ENCODE measurements at places on chromosomes 7 and 10.

- no peak for DNase-seq
These were observed 187.6 kb downstream of the CFTR start for GRCh38 chr7:117667456-117667855.

DNA sequence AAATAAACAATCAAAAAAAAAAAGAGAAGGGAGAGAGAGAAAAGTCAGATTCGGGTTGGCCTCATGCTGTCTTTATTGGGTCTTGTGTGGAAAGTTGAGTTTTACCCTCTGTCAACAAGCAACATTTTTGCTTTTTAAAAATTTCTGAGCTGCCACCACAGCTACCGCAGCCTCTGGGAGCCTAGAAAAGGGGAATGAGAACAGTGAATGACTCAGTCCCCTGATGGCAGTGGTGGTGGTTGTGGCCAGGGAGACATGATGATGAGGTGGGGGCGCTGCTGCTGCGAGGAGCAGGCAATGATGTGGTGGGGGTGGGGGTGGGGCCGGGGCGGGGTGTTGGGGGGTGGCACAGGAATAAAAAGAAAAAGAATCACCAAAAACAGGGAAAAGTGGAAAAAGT is 20.0 kb upstream of the CREB3L2 start:
- DNase-seq, result no peak

- no peak for DNase-seq
These were observed 18.8 kb upstream of the FAM170B start for GRCh38 chr10:49152663-49153062.

GRCh38 chr7:111092406-111093236 is 1.7 kb downstream of the LRRN3 start:
- no peak for DNase-seq

GRCh38 chr7:140767418-140767817 is 70.9 kb downstream of the NDUFB2 start:
- no peak for DNase-seq

- DNase-seq, result no peak
These were observed 22.6 kb upstream of the CNPY1 start for GRCh38 chr7:155568842-155569494.

DNA sequence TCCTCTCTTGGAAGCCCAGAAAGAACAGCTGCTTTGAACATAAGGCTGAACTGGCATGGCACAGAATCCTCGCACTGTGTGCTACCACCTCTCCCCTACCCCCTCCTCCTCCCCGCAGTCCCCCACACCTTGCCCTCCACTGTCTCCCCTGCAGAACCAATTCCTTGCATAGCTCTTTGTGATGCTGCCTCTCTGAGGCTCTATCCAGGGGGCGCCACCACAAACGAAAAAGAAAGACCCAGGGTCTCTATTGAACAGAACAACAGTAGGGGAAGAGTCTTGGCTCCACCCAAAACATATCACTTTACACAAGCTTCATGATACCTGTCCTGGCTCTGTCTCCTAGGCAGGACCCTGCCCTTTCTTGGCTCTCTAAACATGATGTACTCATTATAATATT is 26.2 kb upstream of the EBLN1 start:
- DNase-seq, result no peak

DNA sequence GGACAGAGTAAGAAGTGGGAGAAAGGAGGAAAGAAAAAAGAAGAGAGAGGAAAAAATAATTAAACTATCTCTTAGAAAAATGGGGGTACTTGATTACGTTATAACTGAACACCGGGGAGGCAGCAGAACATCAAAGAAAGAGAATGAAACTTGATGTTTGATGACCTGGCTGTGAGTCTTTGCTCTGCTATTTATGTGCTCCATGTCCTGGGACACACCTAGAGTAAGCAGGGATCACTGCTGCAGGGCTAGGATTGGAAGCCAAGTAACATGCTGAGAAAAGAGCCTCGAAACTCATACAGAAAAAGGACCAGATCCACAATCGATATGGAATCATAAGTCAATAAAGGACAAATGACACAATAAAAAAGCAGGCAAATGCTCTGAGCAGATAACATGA is 56.7 kb upstream of the COL13A1 start:
- no peak for DNase-seq

GRCh38 chr10:67036808-67037207 is 111.0 kb downstream of the LRRTM3 start:
- DNase-seq, result no peak

DNA sequence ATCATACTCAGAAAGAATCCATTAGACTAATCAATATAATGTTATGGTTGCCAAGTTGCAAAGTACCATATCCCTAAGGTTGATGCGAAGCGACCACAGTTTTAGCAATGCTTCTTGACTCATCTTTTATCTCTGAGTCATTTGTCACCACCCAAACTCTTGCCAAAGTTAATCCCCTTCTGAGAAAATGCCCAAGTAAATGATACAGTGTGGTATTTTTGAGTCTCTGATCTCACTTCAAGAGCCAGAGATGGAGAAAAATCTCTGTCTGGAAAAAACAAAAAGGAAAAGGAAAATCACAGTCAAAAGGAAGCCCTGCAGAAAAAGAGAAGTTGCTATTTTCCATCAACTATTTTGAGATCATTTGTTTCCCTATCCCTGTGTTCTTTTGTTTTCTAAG is 26.7 kb upstream of the OTUD1 start:
- no peak for DNase-seq

GRCh38 chr7:4113976-4114375 is 568.1 kb upstream of the FOXK1 start:
- no peak for DNase-seq

- no peak for DNase-seq
These were observed 37.2 kb upstream of the PAPSS2 start for GRCh38 chr10:87622314-87623004.

- DNase-seq, result no peak
These were observed 513.3 kb downstream of the MDFIC start for GRCh38 chr7:115435178-115435577.

- DNase-seq, result no peak
These were observed 184.5 kb upstream of the SP8 start for GRCh38 chr7:20971219-20971618.

GRCh38 chr7:34756691-34757090 is 98.7 kb downstream of the NPSR1 start:
- DNase-seq, result peak; percentile 90

DNA sequence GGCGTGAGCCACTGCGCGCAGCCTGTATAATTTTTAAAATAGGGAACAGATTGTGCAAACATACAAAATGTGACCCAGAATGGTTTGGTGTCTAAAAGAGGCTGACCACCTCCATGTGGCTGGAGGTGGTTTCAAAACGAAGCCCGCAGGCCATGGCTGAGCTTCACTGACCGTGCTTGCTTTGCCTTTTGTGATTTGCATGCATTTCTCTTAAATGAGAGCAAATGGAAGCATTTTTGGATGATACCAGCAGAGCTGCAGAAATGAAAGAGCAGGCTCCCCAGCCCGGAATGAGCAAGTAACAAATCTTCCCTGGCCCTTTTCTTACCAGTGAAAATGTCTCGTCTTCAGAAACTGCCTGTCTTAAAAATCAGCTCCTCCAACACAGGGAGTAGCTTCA is 239.9 kb downstream of the CAMK1D start:
- DNase-seq, result no peak

GRCh38 chr7:25815711-25816110 is 336.3 kb upstream of the NFE2L3 start:
- DNase-seq, result no peak

DNA sequence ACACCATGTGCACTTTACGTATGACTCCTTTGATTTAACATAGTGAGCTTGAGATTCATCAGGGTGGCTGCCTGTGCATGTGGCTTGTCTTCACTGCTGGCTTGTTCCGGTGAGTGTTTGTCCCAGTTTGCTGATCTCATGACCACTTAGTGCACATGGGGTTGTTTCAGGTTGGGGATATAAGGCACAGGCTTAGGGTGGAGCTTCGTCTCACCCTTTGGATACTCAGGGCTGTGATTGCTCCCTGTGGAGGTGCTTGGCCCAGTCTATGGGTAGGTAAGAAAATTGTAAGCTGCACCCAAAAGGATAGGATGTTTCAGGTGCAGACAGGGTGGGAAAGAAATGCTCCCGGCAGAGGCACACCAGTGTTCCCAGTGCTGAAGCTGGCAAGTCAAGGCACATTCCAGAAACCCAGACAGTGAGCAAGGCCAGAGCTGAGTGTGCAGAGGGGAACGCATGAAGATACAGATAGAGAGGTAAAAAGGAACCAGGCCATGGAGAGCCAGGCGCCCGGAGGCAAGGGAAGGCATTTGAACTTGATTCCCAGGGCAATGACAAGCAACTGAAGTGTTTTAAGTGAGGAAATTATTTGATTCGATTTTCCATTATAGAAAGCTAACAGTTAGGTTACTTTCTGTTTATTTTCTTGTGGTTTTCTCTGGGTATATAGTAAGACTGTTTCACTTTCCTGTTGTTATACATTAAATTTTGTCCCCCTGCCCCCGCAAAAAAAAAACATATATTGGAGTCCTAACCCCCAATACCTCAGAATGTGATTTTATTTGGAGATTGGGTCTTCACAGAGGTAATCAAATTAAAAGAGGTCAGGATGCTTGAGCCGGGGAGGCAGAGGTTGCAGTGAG is 289.8 kb upstream of the KLF6 start:
- DNase-seq, result no peak

- no peak for DNase-seq
These were observed 167.1 kb downstream of the SEMA3D start for GRCh38 chr7:85019778-85020177.

DNA sequence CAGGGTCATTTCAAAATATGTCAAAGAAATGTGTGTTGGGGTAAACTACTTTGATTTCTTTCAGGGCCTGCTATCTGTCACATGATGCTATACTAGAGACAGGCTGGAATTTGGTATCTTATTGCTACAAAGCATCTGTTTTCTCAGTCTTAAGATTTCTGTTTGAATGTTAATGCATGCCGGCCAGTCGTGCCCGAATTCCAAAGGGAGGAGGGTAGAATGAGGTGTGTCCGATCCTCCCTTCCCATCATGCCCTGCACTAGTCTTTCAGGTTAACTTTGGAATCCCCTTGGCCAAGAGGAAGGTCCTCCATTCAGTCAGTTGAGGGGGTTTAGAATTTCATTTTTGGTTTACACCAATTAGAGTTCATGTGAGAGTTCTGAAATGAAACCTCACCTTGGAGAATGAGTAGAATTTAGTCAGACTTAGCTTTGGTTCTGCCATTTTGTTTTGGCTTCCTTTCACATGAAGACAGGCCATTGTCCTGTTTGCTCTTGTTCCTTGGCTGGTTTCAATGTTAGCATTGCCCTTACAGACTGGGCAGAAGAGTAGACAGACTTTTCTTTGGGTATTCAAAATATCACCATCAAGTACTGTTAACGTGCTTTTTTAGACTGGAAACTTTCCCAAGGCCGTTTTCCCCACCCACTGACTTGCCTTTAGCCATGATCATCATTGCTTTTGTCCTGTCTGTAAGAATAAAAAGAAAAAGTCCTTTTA is 95.8 kb downstream of the CAMK1D start:
- no peak for DNase-seq

- DNase-seq, result no peak
These were observed 55.5 kb upstream of the CCNJ start for GRCh38 chr10:95987685-95988426.

- DNase-seq, result no peak
These were observed 84.2 kb downstream of the ANK3 start for GRCh38 chr10:60305380-60305892.

DNA sequence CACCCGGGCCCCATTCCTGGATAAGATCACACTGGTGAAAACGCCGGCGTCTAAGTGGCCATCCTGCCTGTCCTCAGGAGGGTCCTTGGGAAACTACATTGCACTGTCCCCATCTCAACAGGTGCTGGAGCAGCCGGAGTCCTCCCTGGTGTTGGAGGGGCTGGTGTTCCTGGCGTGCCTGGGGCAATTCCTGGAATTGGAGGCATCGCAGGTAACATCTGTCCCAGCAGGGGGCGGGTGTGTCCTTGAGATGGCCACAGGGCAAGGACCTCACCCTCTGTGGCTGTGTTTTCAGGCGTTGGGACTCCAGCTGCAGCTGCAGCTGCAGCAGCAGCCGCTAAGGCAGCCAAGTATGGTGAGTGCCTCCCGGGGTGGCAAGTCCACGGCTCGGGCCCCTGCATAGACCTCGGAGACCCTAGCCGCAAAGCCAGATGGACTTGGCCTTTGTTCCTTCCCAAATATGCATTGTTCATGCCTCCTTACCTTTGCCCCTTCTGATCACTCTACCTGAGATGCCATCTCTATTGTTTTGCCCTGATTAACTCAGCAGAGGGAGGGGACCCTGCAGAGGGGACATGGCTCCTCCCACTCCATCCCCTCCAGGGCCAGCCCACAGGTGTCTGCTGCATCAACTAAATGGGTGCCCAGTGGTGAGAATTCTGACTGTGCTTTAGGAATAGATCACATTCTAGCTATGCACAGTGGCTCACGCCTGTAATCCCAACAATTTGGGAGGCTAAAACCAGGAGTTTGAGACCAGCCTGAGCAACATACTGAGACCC is 23.8 kb downstream of the ELN start:
- no peak for DNase-seq

- no peak for DNase-seq
These were observed 22.4 kb upstream of the KLF6 start for GRCh38 chr10:3807211-3807927.

- DNase-seq, result no peak
These were observed 715.9 kb upstream of the LRRN3 start for GRCh38 chr7:110375068-110375467.

DNA sequence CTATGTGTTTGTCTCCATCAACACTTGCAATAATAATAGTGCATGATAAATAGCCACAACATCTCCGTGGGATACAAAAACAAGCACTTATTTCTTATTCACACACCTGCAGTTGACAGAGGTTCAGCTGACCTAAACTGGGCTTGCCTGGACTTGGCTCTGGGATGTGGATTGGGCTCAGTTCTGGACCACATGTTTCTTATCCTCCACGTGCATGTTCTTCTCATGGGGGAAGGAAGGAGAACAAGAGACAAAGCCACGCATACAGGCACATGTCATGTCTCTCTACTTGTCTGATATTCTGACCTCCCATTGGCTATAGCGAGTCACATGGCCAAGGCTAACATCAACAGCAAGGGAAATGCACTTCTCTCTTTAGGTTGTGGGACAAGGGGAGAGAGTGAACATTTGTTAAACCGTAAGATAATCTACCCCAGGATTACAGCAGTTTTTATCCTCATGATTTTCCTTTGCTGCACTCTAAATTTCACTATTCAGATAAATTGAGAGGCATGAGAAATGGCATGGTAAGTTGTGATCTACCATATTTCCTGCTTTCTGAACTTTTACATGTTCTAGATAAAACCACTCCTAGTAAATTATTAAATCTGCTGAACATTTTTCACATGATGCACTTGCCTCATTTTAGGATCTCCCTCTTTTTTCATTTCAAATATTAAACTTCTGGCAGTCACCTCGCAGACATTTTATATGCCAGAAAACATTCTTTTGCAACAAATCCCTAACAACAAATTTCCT is 33.7 kb downstream of the CFAP58 start:
- DNase-seq, result no peak

GRCh38 chr7:52670608-52671225 is 364.7 kb upstream of the POM121L12 start:
- no peak for DNase-seq
